ENCODE measurements at places on chromosomes 7 and 10. TPM values are rescaled to one million over a fixed set of nuclear protein-coding genes. Genes with fewer than 3 reads are reported as not detected.

GRCh38 chr7:958221-959200, 4.0 kb upstream of the ADAP1 start:
- H3K4me3 ChIP-seq = no peak overlapping the region
- peaks cover 4% of the 10 kb centered on the region for H3K4me1 ChIP-seq
- no peak for DNase-seq
- peaks cover 12% of the 10 kb centered on the region for H3K27me3 ChIP-seq

DNA sequence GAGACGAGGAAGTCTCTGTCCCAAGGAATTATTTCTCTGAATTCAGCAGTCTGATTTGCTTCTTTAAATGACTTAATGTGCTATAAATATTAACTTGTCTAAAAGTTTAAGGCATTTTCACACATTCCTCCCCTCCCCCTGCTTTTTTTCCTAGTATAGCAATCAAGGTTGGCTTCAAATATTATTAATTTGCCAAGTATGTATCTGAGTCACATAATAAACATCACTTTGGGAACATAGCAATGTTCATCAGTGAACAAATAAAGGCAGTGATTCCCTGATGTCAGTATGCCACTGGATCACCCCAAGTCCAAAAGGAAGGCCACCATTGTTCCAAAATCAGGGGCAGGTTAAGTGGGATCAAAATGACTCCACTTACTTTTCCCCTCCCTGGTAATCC, 40.5 kb downstream of the PDE6C start:
- no peak overlapping the region for H3K27ac ChIP-seq
- H3K36me3 ChIP-seq = no peaks in the 10 kb centered on the region
- H3K4me1 ChIP-seq = no peaks in the 10 kb centered on the region

GRCh38 chr7:76358011-76358480, 745 bp downstream of the YWHAG start:
- H3K4me3 ChIP-seq = peak overlapping the region; percentile 95
- H3K4me1 ChIP-seq = peaks cover 34% of the 10 kb centered on the region
- H3K27ac ChIP-seq = peak overlapping the region; percentile 95
- H3K27me3 ChIP-seq = no peaks in the 10 kb centered on the region
- peaks cover 33% of the 10 kb centered on the region for H3K36me3 ChIP-seq
- peak; percentile 68 for DNase-seq

GRCh38 chr10:45673074-45673648, 589 bp upstream of the ZFAND4 start:
- no peak for DNase-seq
- peaks cover 28% of the 10 kb centered on the region for H3K4me1 ChIP-seq
- H3K27me3 ChIP-seq = no peaks in the 10 kb centered on the region

GRCh38 chr7:127941476-127942210, 89.6 kb downstream of the LRRC4 start:
- no peak overlapping the region for H3K4me3 ChIP-seq
- peaks cover 52% of the 10 kb centered on the region for H3K36me3 ChIP-seq
- H3K4me1 ChIP-seq = peaks cover 32% of the 10 kb centered on the region
- no peaks in the 10 kb centered on the region for H3K27me3 ChIP-seq

MYL7 gene
- total RNA-seq = not detected

NCF1 gene
- 121 TPM for total RNA-seq

CALML5 gene
- total RNA-seq = not detected

APBB1IP gene
- total RNA-seq = 85.5 TPM
